NCI-H146 (cell line): ENCODE measurements at places on chromosomes 16 and 17.

DNA sequence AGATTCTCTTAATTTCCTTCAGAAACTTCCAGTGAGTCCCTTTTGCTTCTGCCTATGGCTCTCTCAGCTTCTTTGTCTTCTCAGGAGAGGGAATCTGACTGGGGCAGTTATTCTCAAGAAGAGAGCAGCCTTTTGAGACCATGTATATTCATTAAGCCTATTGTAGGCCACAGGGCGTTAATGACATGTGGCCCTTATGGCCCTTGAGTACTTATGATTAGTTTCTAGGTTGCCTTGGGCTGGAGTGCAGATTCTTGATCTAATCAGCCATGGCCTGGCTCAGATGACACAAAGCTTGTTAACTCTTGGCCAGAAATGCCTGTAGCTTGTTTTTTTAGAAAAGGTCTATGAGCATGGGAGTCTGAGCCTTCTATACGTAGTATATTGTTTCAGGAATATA, 17.4 kb downstream of the MFSD11 start:
- no peak for DNase-seq

GRCh38 chr16:66197668-66198278, 168.7 kb upstream of the CDH5 start:
- no peak for DNase-seq

- DNase-seq: no peak
Measured at GRCh38 chr16:19926449-19927390, 42.1 kb upstream of the GPRC5B start.

DNA sequence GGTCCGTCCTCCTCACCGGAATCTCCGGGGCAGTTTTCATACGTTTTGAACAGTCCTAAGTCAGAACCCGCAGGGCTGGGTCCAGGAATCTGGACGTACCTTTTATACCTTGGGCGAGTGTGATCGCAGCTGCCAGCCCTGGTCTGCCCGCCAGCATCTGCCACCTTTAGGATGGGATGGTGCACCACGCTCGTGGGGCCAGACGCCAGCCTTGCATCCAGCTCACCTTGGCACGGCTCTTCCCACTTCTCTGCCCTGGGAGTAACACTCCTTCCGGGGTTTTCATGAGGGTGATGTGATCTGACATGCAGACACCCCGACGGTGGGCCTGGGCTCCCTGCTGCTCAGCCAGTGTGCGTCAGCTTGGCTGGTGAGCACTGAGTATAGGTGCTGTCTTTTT, 66.6 kb upstream of the ZNF469 start:
- no peak for DNase-seq

DNA sequence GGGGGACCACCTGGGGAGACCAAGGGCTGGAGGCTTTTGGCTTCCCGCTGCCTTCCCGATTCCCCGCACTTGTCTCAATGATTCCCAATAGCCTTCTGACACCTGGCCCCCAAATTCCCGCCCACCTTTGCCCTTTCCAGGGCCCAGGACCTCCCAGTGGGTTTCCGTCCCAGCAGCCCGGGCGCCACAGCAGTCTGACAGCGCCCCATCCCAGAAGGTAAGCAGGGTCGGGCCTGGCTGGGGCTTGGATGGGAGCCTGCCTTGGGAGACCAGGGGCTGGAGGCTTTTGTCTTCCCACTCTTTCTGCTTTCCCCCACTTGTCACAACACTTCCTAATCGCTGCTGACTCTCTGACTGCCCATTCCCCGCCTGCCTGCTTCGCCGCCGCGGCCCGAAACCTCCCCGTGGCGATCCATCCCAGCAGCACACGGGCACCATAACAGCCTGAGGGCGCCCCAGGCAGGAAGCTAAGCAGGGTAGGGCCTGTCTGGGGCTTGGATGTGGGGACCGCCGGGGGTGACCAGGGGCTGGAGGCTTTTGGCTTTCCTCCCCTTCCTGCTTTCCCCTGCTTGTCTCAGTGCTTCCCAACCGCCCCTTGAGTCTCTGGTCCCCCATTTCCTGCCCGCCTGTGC, 2289.3 kb downstream of the TP53TG3F start:
- DNase-seq: no peak

- peak; percentile 10 for DNase-seq
Measured at GRCh38 chr17:48328457-48328856, 101.6 kb downstream of the SKAP1 start.
